Natural killer cell treated with Interleukin-12 subunit alpha and Interleukin-12 subunit beta and Interleukin-15 and Interleukin-18, amount 100 ng/mL, for 72 hours (primary cell): ENCODE measurements at places on chromosomes 7 and 10.

DNA sequence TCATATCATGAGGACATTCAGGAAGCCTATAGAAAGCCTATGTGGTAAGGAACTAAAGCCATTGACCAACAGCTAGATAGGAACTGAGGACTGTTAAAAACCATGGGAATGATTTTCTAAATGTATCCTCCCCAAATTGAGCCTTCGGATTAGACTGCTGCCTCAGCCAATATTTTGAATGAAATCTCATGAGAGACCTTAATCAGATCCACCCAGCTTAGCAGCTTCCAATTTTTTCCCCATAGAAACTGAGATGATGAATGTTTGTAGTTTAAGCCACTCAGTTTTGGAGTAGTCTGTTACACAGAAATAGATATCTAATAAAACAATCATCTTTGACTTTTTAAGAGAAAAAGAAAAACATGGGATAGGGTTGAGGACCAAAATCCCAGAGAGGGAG is 292.0 kb downstream of the HPSE2 start:
- no peaks in the 10 kb centered on the region for H3K27me3 ChIP-seq
- no peak overlapping the region for H3K27ac ChIP-seq
- H3K4me1 ChIP-seq, result no peaks in the 10 kb centered on the region
- H3K36me3 ChIP-seq, result no peaks in the 10 kb centered on the region

DNA sequence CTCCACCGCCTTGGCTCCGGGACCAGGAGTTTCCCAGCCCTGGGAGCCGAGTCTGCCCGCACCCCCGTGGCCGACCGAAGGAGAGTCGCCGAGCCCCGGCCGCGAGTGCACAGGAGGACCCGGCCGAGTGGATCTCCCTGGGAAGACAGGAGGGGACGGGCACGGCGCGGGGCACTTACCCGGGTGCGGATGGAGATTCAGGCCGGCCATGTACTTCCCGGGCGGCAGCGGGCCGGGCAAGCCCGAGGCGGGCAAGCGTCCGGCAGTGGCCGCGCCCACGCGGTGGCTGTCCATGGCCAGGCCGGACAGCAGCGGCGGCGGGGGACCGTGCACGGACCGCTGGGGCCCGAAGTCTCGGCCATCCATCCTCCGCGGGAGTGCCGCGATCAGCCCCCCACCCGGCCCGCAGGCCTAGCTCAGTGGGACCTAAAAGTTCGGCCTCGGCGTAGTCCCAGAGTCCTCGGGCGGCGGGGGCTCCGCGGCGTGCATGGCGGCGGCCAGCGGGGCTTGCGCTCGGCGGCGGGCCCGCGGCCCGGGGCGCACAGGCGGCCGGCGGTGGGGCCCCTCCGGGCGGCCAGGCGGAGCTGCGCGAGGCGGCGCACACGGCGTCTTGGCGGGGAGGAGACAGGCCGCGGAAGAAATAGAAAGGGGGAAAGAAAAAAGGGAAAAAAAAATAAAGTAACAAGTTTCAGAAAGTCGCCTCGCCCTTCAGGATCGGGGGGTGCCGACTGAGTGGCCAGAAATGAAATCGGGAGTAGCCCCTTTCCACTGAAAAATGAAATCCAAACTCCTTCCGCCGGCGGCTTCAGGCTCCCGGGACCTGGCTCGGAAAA is 2.5 kb downstream of the TNRC18 start:
- H3K27me3 ChIP-seq, result peaks cover 31% of the 10 kb centered on the region
- H3K36me3 ChIP-seq, result no peaks in the 10 kb centered on the region
- peak overlapping the region; percentile 74 for H3K4me3 ChIP-seq
- no peak for DNase-seq
- H3K4me1 ChIP-seq, result peaks cover 5% of the 10 kb centered on the region
- H3K27ac ChIP-seq, result no peak overlapping the region

DNA sequence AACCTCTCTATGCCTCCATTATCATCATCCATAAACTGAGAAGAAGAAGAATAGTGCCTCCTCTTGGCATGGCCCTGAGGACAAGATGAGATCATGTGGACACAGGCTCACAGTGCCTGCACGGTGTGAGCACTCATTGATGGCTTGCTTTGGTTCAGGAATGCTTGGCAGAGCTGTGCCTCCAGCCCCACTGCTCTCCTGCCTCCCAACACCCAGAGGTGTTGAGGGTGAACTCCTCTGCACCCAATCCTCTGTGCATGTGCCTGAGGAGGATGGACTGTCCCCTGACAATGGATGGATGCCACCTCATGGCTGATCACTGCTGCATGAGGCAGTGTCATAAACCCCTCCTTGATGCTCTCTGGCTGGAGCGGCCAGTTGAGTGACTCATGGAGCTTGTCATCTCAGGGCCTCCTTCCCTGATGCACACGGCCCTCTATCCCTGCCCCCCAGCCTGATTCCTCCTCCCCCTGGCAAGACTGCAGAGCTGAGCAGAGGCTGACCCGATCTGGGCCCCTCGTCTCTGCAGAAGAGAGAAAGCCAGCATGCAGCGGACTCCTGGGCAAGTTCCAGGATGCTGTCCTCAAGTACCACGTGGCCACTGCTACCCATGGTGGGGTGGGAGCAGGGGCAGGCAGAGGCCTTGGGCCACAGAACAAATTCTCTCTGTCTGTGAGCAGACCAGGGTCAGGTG is 136.3 kb downstream of the KCNMA1 start:
- peaks cover 24% of the 10 kb centered on the region for H3K27me3 ChIP-seq
- H3K27ac ChIP-seq, result no peak overlapping the region
- H3K36me3 ChIP-seq, result no peaks in the 10 kb centered on the region
- DNase-seq, result no peak

- H3K27me3 ChIP-seq, result peaks cover 23% of the 10 kb centered on the region
- no peaks in the 10 kb centered on the region for H3K36me3 ChIP-seq
- no peak overlapping the region for H3K4me3 ChIP-seq
- DNase-seq, result no peak
- no peak overlapping the region for H3K27ac ChIP-seq
Measured at GRCh38 chr7:16581286-16581685, 54.7 kb downstream of the LRRC72 start.

DNA sequence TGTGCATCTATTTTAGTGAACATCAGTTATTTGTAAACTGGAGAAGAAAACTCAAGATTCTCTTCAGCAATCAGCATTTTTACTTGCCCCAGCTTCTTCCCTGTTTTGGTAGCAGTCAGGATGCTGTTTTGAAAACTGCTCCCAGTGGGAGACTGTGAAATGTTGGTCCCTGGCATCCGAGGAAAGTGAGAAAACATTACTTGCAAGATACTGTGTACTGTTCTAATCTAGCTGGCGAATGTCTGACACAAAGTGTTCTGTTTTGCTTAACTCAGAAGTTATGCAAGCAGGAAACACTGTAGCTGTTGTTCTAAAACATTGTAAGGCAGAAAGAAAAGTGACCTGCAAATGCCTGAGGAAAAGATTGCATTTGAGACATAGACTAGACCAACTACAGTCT is 171.8 kb upstream of the POM121L12 start:
- no peak for DNase-seq
- H3K4me3 ChIP-seq, result no peak overlapping the region
- H3K27me3 ChIP-seq, result no peaks in the 10 kb centered on the region
- H3K27ac ChIP-seq, result no peak overlapping the region

DNA sequence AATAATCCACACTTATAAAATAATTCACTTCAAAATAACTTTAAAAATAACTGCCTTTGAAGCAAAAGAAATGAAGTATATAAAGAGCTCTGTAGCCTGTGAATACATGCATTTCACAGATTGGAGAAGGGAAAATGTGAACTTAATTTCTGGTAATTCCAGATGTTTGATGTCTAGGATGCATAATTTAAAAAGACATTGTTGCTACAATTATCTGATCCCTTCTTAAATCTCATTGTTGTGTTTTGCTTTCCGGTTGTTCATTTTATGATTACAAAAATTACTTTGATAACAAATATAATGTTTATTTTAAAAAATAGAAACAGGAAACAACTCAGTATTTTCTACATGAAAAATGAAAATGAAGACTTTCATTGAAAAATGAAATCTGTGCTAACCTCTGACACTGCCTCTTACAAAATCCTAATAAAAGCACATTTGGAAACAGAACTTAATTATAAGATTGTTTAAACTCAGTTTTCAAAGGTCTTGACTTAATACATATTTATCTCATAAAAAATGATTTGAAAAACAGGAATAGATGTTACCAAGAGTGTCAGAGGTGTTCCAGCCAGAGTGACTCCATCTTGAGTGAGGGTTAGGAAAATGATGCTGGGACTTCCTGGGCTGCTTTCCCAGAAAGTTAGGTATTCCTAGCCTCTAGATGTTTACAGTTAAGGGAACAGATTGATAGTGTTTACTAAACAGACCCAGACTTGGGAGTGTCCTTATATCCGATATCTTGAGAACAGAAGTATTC is 516.6 kb upstream of the SEMA3D start:
- H3K27ac ChIP-seq, result no peak overlapping the region
- no peaks in the 10 kb centered on the region for H3K27me3 ChIP-seq
- no peaks in the 10 kb centered on the region for H3K36me3 ChIP-seq

DNA sequence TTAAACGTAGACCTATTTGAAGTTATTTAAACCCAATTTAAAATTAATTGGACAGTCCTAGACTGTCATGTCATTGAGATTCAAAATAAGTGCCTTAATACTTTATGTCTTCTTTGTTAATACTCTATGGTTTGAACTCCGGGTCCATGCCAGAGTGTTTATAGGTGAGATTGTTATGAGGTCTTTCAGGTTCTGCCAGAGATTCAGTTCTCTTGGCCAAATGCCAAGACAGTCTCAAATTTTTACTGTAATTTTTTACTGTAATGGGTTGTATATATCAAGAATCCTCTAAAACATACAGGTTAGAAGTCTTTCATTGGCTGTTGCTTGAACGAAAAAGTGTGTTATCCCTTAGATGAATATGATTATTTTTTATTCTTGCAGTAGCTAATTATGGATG is 3.9 kb downstream of the ADD3 start:
- H3K36me3 ChIP-seq, result no peaks in the 10 kb centered on the region
- H3K27me3 ChIP-seq, result no peaks in the 10 kb centered on the region
- DNase-seq, result no peak
- H3K4me1 ChIP-seq, result peaks cover 65% of the 10 kb centered on the region
- no peak overlapping the region for H3K4me3 ChIP-seq

GRCh38 chr10:118017850-118018249 is 28.9 kb downstream of the RAB11FIP2 start:
- no peak for DNase-seq
- no peaks in the 10 kb centered on the region for H3K27me3 ChIP-seq
- H3K36me3 ChIP-seq, result peaks cover 6% of the 10 kb centered on the region
- no peak overlapping the region for H3K27ac ChIP-seq

DNA sequence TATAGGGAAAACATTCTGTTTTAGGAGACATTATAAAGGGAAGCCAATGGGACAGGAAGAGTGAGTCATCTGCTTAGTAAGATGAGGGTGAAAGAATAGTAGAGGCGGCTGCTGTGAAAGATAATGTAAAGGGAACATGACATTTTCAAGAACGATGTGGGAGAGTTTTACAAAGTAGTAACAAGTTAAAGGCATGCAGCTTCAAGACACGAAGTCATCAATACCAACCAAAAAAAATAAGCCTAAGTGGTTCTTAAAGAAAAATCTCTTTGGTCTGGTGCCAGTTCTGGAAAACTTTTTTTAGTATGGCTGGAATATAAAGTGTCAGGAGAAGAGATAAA is 6.1 kb downstream of the GSTO1 start:
- peak overlapping the region; percentile 83 for H3K27ac ChIP-seq
- peaks cover 51% of the 10 kb centered on the region for H3K36me3 ChIP-seq
- no peak for DNase-seq
- peaks cover 56% of the 10 kb centered on the region for H3K4me1 ChIP-seq
- H3K27me3 ChIP-seq, result no peaks in the 10 kb centered on the region

DNA sequence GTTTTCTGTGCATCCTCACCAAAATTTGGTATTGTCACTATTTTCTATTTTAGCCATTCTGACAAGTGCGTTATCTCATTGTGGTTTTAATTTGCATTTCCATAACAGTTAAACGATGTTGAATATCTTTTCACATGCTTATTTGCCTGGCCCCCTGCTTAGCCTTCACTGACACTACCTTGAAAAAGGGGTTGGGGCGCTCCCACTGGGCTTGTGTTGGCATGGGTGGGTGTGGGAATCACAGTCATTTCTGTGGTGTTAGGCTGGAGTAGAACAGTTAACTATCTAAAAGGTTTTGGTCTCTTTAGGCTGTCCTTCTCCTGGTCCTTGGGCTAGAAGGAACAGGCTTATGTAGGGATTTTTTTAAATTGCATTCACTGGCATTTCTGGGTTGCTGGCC is 72.2 kb upstream of the TMEM140 start:
- no peak for DNase-seq
- no peak overlapping the region for H3K27ac ChIP-seq
- no peaks in the 10 kb centered on the region for H3K27me3 ChIP-seq
- H3K4me1 ChIP-seq, result no peaks in the 10 kb centered on the region
- H3K36me3 ChIP-seq, result no peaks in the 10 kb centered on the region

GRCh38 chr10:77638321-77639101 is 903 bp upstream of the KCNMA1 start:
- H3K4me3 ChIP-seq, result no peak overlapping the region
- H3K4me1 ChIP-seq, result peaks cover 3% of the 10 kb centered on the region
- H3K27me3 ChIP-seq, result peaks cover 60% of the 10 kb centered on the region
- DNase-seq, result no peak

DNA sequence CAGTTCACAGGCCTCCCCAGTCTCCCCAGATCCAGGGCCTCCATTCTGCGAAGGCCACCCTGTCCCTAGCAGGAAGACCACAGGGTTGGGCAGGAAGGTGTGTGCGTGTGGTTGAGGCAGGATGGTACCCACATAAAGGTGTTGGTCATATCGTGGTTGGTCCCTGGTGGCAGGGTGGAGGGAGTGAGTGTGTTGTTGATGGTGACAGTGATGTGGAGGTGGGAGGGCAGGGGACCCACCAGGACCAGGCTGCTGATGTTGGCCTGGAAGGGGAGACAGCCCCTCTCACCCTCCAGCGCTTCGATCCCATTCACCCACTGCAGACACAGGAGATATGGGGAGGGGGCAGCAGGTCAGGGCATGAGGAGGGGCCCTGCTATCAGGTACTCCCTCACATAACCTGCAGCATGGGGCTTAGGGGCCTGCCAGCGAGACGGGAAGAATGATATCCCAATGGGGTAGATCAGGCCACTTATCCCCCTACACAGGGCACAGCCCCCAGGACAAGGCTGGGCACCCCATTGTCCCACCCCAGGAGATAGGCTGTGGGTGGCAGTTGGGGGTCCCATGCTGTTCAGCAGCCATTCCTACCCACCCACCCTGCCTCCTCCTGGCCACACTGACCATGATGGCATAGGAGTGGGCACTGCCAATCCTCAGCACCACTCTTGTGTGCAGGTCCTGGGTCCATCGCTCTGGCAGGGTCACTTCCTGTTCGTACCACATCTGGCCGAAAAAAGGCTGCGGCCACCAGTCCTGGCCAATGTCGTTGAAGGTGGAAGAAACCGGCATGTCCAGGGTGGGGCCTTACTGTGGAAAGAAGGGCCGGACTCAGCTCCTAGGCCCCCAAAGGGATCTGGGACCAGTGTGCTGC is 69.0 kb upstream of the ZNF479 start:
- H3K4me1 ChIP-seq, result no peaks in the 10 kb centered on the region
- no peak for DNase-seq
- H3K36me3 ChIP-seq, result no peaks in the 10 kb centered on the region

GRCh38 chr10:99966306-99966705 is 43.4 kb downstream of the DNMBP start:
- no peak overlapping the region for H3K4me3 ChIP-seq
- DNase-seq, result no peak
- no peaks in the 10 kb centered on the region for H3K27me3 ChIP-seq
- no peak overlapping the region for H3K27ac ChIP-seq
- peaks cover 5% of the 10 kb centered on the region for H3K36me3 ChIP-seq

- no peak for DNase-seq
- H3K4me3 ChIP-seq, result no peak overlapping the region
- no peaks in the 10 kb centered on the region for H3K27me3 ChIP-seq
- no peak overlapping the region for H3K27ac ChIP-seq
- H3K4me1 ChIP-seq, result no peaks in the 10 kb centered on the region
Measured at GRCh38 chr7:82200601-82201000, 243.0 kb downstream of the CACNA2D1 start.

GRCh38 chr10:70816220-70816894 is 609 bp downstream of the SGPL1 start:
- peak; percentile 67 for DNase-seq
- no peaks in the 10 kb centered on the region for H3K27me3 ChIP-seq
- H3K27ac ChIP-seq, result peak overlapping the region; percentile 53
- H3K4me1 ChIP-seq, result peaks cover 17% of the 10 kb centered on the region
- peak overlapping the region; percentile 89 for H3K4me3 ChIP-seq
